ENCODE measurements at places on chromosomes 11 and 22. TPM values are rescaled to one million over a fixed set of nuclear protein-coding genes. Genes with fewer than 3 reads are reported as not detected.
A peak's percentile ranks its signal among the peaks of the same experiment; 100 is the strongest.

The GDPD5 gene
- total RNA-seq, result 12.2 TPM

The OR5P2 gene
- total RNA-seq, result 5.8 TPM

The ARHGAP8 gene
- total RNA-seq, result 51.3 TPM

The CNTN5 gene
- 3.3 TPM for total RNA-seq

The CATSPERZ gene
- total RNA-seq, result 0.55 TPM

The PATE4 gene
- total RNA-seq, result not detected

The NFAM1 gene
- 0.50 TPM for total RNA-seq

GRCh38 chr22:48474881-48475280 is 1352.8 kb downstream of the BRD1 start:
- no peak overlapping the region for H3K27ac ChIP-seq
- no peaks in the 10 kb centered on the region for H3K4me1 ChIP-seq
- H3K36me3 ChIP-seq, result no peaks in the 10 kb centered on the region
- H3K4me3 ChIP-seq, result no peak overlapping the region
- peak; percentile 22 for DNase-seq

DNA sequence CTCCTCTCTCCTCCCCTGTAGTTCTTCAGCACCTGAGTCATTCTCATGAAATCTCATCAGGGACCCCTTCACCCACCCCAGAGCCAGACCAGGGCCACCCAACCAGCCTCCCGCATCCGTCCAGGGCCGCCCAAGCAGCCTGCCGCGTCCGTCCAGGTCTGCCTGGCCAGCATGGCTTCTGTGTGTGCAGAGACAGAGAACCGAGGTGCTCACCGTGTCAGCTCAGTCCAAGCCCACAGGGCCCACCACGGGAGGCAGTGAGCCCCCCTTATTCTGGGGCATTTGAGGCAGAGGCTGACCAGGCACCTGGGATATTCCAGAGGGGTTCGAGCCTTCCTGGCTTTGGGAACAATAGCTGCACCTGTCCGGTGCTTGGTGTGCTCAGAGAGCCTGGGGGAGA is 1117.3 kb downstream of the BRD1 start:
- no peak overlapping the region for H3K4me3 ChIP-seq
- no peaks in the 10 kb centered on the region for H3K36me3 ChIP-seq
- no peak for DNase-seq
- H3K27ac ChIP-seq, result no peak overlapping the region
- H3K4me1 ChIP-seq, result no peaks in the 10 kb centered on the region

GRCh38 chr11:13216019-13216710 is 61.4 kb upstream of the BMAL1 start:
- H3K27me3 ChIP-seq, result peaks cover 4% of the 10 kb centered on the region
- H3K4me3 ChIP-seq, result no peak overlapping the region
- peak overlapping the region; percentile 29 for H3K27ac ChIP-seq
- peak; percentile 86 for DNase-seq
- peaks cover 6% of the 10 kb centered on the region for H3K4me1 ChIP-seq

- no peaks in the 10 kb centered on the region for H3K36me3 ChIP-seq
- H3K27me3 ChIP-seq, result peaks cover 14% of the 10 kb centered on the region
- H3K4me1 ChIP-seq, result peaks cover 16% of the 10 kb centered on the region
Measured at GRCh38 chr11:20274031-20274430, 89.5 kb upstream of the HTATIP2 start.

DNA sequence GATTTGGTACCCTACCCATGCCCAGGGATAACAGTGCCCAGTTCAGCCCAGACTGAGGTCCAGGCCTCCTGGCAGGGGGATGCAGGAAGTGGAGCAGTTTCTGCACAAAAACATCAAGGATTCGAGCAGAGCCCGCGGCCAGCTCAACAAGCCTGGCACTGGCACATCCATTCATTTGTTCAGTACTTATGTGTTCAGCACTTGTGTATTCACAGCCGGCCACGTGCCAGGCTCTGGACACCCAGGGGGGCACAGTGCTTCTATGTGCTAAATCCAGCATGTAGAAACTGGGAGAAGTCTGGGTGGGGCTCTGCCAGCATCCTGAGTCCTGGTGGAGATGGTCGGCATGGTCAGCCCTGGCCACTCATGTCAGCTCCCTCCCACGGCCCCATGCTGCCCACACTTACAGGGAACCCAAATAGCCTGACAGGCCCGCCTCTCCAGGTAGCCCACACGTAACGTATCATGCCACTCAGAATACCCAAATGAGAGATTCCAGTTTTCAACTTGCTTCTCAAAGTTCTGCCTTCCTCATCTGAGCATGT is 28.5 kb downstream of the LINC01488 start:
- H3K27ac ChIP-seq, result no peak overlapping the region
- no peaks in the 10 kb centered on the region for H3K27me3 ChIP-seq
- no peak overlapping the region for H3K4me3 ChIP-seq
- DNase-seq, result no peak

GRCh38 chr11:19447150-19447566 is 206.4 kb upstream of the E2F8 start:
- no peaks in the 10 kb centered on the region for H3K27me3 ChIP-seq
- H3K4me1 ChIP-seq, result no peaks in the 10 kb centered on the region
- no peak for DNase-seq
- H3K36me3 ChIP-seq, result no peaks in the 10 kb centered on the region
- H3K27ac ChIP-seq, result no peak overlapping the region

DNA sequence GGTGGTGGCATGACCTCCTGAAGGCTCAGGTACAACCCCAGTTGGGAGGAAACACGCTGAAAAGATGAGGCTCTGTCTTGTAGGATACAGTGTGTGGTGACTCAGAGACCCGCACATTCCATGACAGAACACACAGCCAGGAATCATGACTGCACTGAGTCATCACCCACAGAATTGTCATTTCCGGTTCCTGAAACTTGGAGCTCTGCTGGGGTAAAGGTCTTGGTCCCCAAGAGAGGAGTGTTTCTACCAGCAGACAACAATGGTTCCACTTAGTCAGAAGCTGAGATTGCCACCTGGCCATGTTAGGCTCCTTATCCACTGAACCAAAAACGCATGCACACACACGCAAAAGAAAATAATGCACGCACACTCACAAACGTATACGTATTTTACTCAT is 31.5 kb upstream of the CYB5R3 start:
- no peak overlapping the region for H3K4me3 ChIP-seq
- no peak overlapping the region for H3K27ac ChIP-seq
- H3K36me3 ChIP-seq, result no peaks in the 10 kb centered on the region
- no peak for DNase-seq
- no peaks in the 10 kb centered on the region for H3K27me3 ChIP-seq

DNA sequence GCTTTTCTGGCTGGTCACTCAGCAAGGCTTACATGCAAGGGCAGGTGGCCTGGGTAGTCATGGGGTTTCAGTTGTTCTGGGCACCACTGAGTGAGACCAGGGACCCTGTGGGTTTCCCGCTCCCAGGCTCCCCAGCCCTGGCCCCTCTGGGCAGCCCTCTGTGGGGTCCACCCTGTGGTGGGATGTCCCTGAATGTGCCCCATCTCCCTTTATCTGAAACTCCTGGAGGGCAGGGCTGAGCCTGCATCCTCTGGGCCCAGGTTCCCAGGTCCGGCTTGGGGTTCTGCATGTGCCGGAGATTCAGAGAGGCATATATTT is 1041.0 kb downstream of the BRD1 start:
- no peak for DNase-seq
- no peak overlapping the region for H3K27ac ChIP-seq
- H3K36me3 ChIP-seq, result no peaks in the 10 kb centered on the region
- no peaks in the 10 kb centered on the region for H3K27me3 ChIP-seq

GRCh38 chr11:34296412-34296811 is 61.4 kb downstream of the ABTB2 start:
- H3K4me1 ChIP-seq, result peaks cover 20% of the 10 kb centered on the region
- no peak overlapping the region for H3K4me3 ChIP-seq
- H3K27ac ChIP-seq, result no peak overlapping the region
- no peaks in the 10 kb centered on the region for H3K27me3 ChIP-seq

DNA sequence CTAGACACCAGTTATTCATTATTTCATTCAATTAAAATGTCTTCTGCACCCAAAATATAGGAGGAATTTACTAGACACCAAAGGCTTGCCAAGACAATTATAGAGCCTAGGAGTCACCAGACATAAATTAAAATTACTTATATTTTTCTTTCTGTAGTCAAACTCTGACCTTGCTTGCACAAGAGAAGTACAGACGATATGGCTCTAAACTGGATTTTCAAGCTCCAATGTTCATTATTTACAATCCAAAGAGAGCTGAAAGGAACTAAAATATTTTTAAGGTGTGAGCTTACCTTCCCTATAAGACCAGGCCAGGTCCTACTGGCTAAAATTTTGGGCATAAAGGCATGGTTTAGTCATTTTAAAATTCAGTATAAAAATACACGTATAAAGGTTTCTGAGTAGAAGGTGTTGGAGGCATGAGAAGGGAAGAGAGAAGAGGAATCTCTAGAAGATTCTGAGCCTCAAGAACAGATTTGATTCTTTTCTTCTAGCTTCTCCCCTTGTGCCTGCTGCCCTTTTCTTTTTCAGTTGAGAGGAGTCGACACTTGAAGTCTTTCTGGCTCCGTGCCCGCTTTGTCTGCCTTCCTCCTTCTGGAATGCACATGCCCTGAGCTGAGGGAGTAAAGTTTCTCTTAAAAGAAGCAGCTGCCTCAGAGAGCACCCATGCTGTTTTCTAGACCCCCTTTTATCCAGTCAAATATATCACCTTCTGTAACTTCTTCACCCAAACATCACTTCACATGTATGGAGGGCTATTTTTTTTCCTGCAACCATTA is 13.5 kb downstream of the C11orf97 start:
- H3K27me3 ChIP-seq, result peaks cover 22% of the 10 kb centered on the region
- no peak overlapping the region for H3K27ac ChIP-seq
- DNase-seq, result no peak
- H3K4me3 ChIP-seq, result no peak overlapping the region
- H3K4me1 ChIP-seq, result no peaks in the 10 kb centered on the region

GRCh38 chr11:131311776-131312514 is 58.5 kb upstream of the NTM start:
- no peak overlapping the region for H3K27ac ChIP-seq
- no peaks in the 10 kb centered on the region for H3K4me1 ChIP-seq
- no peak overlapping the region for H3K4me3 ChIP-seq
- DNase-seq, result no peak
- no peaks in the 10 kb centered on the region for H3K36me3 ChIP-seq

- no peaks in the 10 kb centered on the region for H3K27me3 ChIP-seq
- DNase-seq, result no peak
- peaks cover 37% of the 10 kb centered on the region for H3K36me3 ChIP-seq
- H3K27ac ChIP-seq, result no peak overlapping the region
- no peaks in the 10 kb centered on the region for H3K4me1 ChIP-seq
- H3K4me3 ChIP-seq, result no peak overlapping the region
Measured at GRCh38 chr11:102419181-102419580, 33.4 kb downstream of the TMEM123 start.

DNA sequence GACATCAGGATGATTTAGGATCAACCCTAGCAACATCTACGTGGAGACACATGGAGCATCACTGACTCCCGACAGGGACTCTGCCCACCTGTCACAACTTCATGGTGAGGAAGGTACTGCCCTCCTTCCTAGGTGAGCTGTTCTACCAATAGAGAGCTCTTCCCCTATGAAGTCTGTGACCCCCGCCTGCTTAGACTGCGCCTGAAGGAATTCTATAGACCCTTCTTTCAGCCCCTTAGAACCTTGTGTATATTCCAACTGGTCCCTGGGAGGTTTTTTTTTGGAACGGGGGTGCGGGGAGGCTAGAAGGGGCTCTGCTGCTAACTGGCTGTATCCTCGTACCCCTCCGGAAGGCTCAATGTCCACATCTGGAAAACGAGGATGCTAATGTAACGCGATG is 566 bp downstream of the INTS4 start:
- peak; percentile 49 for DNase-seq
- H3K4me1 ChIP-seq, result no peaks in the 10 kb centered on the region
- peak overlapping the region; percentile 96 for H3K4me3 ChIP-seq
- H3K27ac ChIP-seq, result no peak overlapping the region
- peaks cover 11% of the 10 kb centered on the region for H3K36me3 ChIP-seq

- DNase-seq, result no peak
- H3K4me3 ChIP-seq, result no peak overlapping the region
- H3K27ac ChIP-seq, result no peak overlapping the region
- no peaks in the 10 kb centered on the region for H3K36me3 ChIP-seq
Measured at GRCh38 chr11:27653990-27654758, 46.1 kb downstream of the BDNF start.

DNA sequence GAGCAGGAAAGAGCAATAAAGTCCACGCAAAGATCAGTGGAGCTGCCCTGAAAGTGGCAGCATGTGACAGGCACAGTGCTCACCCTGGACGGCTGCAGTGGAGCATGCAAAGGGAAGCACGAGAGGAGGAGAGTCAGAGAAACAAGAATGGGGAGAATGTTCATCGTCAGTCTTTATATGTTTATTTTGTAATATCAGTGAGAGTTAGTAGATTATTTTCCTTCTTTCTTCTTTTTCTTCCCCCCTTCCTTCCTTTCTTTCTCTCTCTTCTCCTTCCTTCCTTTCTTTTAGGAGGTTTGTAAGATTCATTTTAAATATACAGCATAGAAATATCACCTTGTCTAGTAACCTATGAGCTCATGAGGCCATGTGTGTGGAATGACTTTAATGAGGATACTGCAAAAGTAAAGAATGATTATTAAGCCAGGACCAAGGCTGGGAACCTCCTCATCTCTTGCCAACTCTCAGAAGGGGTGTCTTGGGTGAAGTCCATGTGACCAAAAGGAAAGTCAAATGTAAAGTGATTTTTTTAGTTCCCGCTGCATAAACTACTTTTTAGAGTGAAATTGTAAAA is 321.1 kb downstream of the AASDHPPT start:
- H3K36me3 ChIP-seq, result no peaks in the 10 kb centered on the region
- H3K27me3 ChIP-seq, result no peaks in the 10 kb centered on the region
- H3K27ac ChIP-seq, result no peak overlapping the region

DNA sequence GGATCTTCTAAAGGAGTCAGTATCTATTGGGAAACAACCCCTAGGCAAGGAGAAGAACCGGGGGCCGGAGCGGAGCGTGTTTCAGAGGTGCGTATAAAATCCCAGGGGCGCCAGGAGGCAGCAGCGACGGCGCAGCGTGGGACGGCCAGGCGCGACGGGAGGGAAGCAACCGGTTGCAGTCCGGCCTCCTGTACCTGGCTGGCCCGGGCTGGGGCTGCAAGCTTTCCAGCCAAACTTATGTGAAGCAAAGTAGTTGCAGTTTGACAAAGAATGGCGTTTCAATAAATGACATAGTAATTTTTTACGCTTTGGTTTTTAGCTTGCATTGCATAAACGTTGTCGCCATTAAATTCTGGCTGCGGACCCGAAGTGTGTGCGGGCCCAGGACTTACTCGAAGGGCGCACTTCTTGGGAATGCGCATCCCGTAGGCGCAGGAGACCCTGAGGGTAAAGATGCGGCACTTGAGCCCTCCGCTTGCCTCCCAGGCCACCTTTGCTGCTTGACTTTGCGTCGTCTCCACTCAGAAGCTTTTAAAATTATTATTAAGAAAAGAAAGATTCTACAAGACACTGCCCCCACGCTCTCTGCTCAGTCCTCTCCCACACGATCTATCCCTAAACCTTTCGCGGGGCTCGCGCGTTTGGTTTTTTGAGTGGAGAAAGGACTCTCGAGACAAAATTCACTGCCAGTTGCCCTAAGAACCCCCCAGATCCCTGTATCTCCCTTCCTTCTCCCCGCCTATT is 1.6 kb upstream of the WT1 start:
- H3K4me1 ChIP-seq, result peaks cover 6% of the 10 kb centered on the region
- peak; percentile 75 for DNase-seq
- peak overlapping the region; percentile 71 for H3K4me3 ChIP-seq
- H3K36me3 ChIP-seq, result no peaks in the 10 kb centered on the region
- H3K27ac ChIP-seq, result no peak overlapping the region

Data from endodermal cell (in vitro differentiated cells).